Myometrial cell (primary cell): ENCODE measurements at places on chromosomes 16 and 17. TPM values are rescaled to one million over a fixed set of nuclear protein-coding genes. Genes with fewer than 3 reads are reported as not detected.

The AHSP gene
- total RNA-seq = not detected in 2 replicates

The MPDU1 gene
- 280 and 394 TPM in 2 replicates for total RNA-seq

The TPSG1 gene
- not detected in 2 replicates for total RNA-seq

The ABCA3 gene
- total RNA-seq = 0.18 TPM in 1 of 2 replicates, not detected in the other

The EVI2B gene
- total RNA-seq = 1.6 and 1.7 TPM in 2 replicates

The GRAPL gene
- total RNA-seq = not detected in 2 replicates

The GPRC5B gene
- total RNA-seq = 11.5 and 18.5 TPM in 2 replicates

The RNF167 gene
- total RNA-seq = 64.3 and 64.5 TPM in 2 replicates

The GSDMA gene
- not detected in 2 replicates for total RNA-seq

The SRL gene
- 0.29 and 0.89 TPM in 2 replicates for total RNA-seq

The KCNJ16 gene
- not detected in 2 replicates for total RNA-seq

The SEPTIN12 gene
- not detected in 2 replicates for total RNA-seq

The FA2H gene
- not detected in 2 replicates for total RNA-seq

The SP2 gene
- 1.1 and 2.3 TPM in 2 replicates for total RNA-seq

The COPRS gene
- 100.0 and 103 TPM in 2 replicates for total RNA-seq

The MRPL10 gene
- 42.4 and 45.2 TPM in 2 replicates for total RNA-seq

The MEOX1 gene
- total RNA-seq = not detected in 2 replicates
